RWPE2 (cell line): ENCODE measurements at places on chromosomes 6 and 20.

DNA sequence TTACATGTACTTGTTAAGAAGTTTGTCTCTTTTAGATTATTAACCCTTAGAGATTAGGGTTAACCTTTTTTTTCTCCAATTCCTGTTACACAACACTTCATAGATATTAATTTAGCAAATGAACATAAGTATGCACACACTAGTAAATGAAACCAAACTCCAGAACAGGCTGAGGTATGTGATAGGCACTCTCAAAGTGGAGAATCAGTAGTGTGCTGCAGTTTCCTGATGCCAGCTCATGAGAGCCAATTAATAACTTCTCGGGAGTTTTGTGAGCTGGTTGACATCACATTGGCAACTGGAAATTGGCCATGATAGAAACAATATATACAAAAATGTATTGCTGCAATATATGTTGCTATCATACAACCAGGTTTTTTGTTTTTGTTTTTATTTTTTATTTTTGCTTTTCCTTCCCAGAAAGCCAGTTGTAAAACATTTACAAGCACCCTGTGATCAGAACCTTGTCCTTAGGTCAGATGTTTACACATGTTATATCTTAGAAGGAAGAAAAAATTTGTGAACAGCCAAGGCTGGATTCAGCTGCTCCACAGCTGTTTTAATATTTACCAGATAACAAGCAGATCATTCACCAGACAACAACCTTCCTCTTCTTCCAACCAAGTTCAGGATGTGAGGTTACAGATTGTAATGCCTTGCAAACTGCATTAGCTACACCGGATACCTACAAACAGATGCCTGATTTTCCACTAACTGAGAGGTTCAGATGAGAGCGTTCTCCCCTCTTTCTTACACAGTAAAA, 42.4 kb upstream of the ECHDC1 start:
- no peak for DNase-seq

DNA sequence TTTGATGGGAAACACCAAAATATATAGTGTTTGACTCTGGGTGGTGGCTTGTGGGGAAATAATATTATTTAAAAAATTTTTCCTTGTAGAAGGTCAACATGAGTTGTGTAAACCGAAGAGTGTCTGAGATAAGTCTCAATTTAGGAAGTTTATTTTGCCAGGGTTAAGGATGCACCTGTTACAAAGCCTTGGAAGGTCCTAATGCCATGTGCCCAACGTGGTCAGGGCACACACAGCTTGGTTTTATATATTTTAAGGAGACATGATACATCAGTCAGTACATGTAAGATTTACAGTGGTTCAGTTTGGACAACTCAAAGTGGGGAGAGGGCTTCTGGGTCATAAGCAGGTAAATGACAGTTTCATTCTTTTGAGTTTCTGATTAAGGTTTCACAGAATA, 162.1 kb downstream of the ZFAND3 start:
- no peak for DNase-seq

DNA sequence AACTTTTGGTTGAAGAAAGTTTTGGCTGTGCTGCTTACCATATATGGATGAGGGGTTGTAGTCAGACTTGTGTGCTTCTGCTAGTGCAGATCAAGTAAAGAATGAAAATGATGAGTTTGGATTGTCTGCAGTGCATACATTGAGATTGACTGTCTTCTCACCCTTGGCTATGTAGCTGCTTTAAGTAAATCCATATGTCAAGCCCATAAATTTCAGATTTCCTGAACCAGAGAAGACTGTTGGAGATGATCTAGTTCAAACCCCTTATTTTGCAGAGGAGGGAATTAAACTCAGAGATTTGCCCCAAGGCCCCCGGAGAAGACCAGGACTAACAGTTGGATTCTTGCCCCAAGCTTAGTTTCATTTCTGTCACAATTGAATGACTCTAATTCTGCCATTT, 67.2 kb downstream of the PKIB start:
- DNase-seq = no peak

- DNase-seq = no peak
These were observed 56.9 kb upstream of the NXT1 start for GRCh38 chr20:23293689-23294088.

GRCh38 chr6:16313732-16314131, 75.3 kb downstream of the GMPR start:
- no peak for DNase-seq

DNA sequence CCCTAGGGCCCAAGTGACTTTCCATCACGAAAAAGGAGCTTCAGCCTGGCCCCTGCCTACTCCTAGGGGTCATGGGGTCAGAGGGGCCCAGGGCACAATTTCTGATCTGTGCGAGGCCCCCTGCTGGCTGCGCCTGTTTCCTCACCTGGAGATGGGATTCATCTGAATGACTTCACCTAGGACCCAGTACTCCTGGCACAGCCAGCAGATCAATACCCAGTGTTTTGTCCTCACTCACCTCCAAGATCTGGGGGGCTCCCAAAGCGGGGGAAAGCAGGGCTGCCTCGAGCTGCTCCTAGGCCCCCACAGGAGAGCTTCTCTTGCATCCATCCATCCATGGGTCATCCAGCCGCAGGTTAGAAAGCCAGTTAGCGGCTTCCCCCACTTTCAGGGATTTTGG, 33.8 kb downstream of the CD40 start:
- no peak for DNase-seq

GRCh38 chr20:43065299-43065698, 124.4 kb downstream of the PTPRT start:
- DNase-seq = no peak

DNA sequence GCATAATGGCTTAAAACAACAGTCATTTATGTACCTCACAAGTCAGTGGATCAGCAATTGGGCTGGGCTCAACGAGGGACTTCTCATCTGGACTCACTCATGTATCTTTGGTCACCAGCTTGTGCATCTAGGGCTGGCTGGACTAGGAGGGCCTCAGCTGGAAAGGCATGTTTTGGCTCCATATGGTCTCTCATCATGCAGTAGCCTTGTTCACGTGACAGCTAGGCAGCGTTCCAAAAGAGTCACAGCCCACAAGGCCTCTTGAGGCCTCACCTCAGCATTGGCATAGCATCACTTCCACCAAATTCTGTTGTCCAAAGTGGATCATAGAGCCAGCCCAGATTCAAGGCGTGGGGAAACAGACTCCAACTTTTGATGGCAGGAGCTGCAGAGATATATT, 110.1 kb downstream of the MAFB start:
- no peak for DNase-seq

DNA sequence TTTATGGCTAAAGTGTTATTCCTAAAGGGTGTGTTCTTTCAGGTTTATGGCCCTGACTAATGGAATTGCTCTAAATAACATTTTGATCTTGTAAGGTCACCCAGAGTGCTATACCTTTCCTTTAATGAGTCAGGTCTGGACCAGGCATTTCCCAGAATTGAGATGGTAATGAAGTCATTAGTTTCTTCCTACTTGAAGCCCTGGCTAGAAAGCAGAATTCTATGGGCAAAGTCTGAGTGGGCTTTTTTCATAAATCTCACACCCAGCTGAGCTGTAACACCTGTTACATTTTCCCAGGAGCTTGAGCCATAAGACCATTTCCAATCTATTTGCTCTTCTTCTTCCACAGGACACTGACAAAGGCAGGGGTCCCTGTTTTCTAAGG, 122.0 kb upstream of the ID4 start:
- DNase-seq = no peak

DNA sequence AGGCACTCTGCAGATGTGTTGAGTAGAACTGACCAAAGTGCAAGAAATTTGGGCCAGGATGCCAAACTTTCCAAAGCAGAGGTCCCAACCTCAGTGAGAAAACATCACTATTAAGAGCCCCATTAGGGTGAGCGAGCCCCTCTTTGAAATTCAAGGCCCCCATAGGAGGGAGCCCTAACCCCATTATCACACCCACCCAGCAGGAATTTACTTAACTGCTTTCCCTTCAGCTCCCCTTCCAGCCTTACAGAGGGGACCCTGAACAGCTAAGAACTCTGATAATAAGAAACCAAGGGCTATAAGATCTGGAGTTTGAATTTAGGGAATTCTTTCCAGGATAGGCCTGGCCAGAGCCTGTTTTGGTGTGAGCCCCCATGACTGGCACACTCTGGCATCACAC, 130.6 kb downstream of the NFATC2 start:
- no peak for DNase-seq

GRCh38 chr6:40349123-40349900, 237.9 kb downstream of the LRFN2 start:
- DNase-seq = no peak

DNA sequence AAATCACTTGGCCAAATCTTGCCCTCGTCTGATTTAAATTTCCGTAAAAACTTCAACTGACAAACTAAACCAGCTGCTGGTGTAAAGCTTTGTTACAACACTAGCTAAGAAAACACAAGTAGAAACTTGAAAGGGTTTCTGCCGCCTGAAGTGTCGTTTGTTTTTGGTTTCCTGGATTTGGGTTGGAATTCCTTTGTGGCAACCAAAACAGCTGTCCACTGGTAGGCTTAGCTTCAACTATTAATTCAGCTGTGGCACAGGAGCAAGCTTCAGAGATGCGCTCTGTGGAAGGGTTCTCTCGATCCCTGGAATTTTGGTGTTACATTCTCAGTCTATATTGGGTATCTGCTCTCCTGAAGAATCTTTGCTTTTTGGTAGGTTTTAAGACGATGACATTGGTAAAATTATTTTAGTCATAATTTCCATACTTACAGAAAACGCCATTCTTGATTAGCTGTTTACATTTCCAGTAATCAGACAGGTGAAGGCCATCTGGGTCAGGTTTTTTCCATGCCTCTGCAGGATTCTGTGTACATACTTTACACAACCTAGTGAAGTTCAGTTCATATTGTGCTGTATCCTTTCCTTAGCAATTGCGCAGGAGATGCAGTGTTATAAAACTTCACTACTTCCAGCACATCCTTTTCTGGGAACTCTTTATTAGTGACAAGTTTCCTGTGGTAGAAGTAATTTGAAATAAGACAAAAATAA, 29.9 kb upstream of the SAMD3 start:
- no peak for DNase-seq

- no peak for DNase-seq
These were observed 10.3 kb downstream of the MTHFD1L start for GRCh38 chr6:150875841-150876240.

- no peak for DNase-seq
These were observed 99.9 kb upstream of the MYL9 start for GRCh38 chr20:36441416-36441815.

GRCh38 chr6:57261926-57262325, 39.8 kb upstream of the RAB23 start:
- DNase-seq = no peak

DNA sequence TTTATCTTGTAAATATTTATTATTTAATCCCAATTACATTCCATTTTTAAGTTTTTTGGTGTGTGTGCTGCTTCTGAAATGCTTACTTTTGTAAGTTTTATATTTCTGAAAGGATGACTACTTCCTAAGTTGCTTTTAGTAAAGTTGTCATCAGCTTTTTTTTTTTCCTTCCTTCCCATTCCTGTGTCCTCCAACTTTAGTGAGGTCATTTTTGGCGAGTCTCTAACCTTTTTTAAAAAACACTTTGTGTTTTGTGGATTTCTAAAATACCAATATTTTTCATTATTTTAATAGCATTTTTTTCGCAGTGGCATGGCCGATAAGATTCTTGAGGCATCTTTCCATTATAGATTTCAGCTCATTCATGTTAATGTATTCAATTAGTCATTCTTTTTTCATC, 30.9 kb downstream of the FIG4 start:
- DNase-seq = no peak

GRCh38 chr6:166553563-166554271, 32.8 kb downstream of the RAMACL start:
- no peak for DNase-seq

DNA sequence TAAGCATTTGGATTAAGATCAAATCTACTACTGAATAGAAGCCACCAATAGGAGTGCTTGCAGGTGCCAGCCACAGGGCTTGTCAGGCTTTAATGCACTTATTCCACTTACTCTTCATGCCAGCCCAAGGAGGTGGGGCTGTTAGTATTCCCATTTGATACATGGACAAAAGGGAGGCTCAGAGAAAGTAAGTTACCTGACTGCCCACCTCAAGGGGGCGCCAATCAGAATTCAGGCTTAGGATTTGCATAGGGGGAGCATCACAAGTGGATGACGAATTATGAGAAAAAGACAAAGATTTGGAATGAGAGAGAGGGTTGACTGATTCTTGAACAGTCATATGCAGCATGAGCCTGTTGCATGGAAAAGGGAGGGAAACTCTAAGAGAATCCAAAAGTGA, 188.4 kb upstream of the TSHZ2 start:
- DNase-seq = no peak

- DNase-seq = no peak
These were observed 188.6 kb downstream of the PRL start for GRCh38 chr6:22108199-22108598.

- DNase-seq = no peak
These were observed 21.9 kb upstream of the STX16 start for GRCh38 chr20:58629215-58629580.

DNA sequence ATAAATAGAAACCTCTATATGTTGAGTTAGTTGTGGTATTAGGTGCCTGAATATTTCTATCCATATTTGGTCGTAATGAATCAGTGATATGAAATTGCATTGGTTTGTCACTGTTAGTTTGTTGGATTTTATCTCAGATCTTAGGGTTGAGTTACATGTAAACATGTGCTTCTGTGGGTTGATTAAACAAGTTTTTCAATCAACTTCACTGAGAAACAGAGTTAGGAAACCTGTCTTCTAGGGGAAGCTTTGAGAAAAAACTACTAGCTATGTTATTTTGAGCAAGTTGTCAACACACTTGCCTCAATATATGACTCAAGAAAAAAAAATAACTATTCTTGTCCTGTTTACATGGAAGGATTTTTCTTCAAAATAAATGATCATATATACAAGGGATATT, 14.8 kb upstream of the ADGB start:
- no peak for DNase-seq

DNA sequence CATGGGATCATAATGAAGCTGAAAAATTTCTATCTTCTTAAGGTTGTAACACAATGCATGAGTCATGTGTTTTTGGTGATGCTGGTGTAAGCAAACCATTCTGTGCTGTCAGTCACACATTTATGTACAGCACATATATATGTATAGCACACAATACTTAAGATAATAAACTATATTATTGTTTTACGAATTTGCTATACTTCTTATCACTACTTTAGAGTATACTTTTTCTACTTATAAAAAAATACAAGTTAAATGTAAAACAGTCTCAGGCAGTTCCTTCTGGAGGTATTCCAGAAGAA, 920.1 kb upstream of the FLRT3 start:
- no peak for DNase-seq

GRCh38 chr6:158070513-158070912, 88.8 kb downstream of the SYNJ2 start:
- DNase-seq = no peak

DNA sequence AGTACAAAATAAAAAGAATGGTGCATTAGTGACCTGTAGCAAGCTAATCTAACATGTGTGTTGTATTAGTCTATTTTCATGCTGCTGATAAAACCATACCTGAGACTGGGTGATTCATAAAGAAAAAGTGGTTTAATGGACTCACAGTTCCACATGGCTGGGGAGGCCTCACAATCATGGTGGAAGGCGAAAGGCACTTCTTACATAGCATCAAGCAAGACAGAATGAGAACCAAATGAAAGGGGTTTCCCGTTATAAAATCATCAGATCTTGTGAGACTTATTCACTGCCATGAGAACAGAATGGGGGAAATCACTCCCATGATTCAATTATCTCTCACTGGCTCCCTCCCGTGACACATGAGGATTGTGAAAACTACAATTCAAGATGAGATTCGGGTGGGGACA, 45.4 kb upstream of the AIG1 start:
- DNase-seq = no peak
